ENCODE measurements at places on chromosomes 3 and 15.

DNA sequence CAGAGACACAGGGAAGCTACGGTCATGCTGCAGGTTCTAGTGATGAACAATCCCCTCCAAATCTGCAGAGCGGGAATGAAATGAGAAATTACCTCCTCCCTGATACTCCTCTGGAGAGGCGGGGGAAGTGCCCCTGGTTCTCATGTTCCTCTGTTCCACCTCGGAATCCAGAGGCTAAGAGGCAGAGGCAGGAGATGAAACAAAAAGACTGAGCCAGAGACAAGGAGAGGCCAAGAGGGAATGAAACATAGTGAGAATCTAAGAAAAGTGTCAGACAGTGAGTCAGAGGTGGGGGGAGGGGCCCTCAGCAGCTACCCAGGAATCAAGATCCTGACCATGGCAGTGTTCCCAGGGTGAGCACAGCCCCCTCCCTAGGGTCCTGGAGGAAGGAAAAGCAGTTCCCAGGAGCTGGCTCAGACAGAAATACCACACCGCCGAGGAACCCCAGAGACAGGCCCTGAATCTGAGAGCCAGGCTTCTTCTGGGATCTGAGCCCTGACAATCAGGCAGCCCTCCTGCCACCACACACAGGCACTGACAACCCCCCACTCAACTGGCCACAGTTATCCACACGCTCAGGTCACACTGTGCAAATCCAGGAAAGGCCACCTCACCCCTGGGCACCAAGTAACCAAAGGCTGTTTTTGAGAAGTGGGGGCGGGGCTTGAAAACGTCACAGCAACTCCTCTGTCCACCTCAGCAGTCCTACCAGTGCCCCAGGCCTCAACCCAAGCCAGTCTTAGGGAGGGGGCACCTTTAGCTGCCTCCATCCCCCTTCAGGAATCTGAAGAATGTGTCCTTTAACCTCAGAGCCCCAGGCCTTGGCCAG, 2.4 kb downstream of the CSRNP1 start:
- no peak for DNase-seq

DNA sequence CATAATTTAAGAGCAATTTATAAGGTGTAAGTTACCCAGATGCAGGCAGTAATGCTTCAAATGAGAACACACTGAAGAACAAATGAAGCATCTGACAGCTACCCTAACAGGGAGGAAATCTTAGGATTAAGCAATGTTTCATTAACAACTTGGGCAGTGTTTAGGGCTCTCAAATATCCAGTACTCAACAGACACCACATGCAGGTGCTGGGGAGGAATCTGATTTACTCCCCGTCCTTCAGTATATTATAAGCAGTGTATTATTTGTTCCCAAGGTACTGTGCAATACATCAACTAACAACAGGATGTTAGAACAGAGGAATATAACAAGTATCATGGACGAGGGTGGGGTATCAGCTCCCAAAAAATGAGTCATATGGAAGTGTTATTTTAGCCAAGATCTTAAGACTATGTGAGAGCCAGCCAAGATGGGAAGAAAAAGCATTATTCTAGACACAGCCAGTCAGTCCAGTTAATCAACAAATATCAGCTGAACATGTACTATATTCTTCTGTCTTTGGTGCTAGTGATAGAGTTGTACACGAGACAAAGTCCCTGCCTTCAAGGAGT, 20.4 kb downstream of the BTBD1 start:
- no peak for DNase-seq

- no peak for DNase-seq
These were observed 23.8 kb downstream of the METTL6 start for GRCh38 chr3:15403495-15403894.

DNA sequence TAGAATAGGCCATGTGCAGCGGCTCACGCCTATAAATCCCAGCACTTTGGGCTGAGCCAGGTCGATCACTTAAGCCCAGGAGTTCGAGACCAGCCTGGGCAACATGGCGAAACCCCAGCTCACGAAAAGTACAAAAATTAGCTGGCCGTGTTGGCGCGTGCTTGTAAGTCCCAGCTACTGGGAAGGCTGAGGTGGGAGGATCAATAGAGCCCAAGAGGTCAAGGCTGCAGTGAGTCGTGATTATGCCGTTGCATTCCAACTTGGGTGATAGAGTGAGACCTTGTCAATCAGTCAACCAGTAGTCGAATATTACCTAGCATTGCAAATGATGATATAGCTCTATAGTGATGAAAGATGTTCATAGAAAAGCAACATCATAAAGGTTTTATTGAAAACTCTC, 51.9 kb downstream of the USP8 start:
- no peak for DNase-seq

- DNase-seq, result no peak
These were observed 175.3 kb downstream of the ABHD5 start for GRCh38 chr3:43865887-43866528.
